DMS79 (cell line): ENCODE measurements at places on chromosomes 2 and 18.

DNA sequence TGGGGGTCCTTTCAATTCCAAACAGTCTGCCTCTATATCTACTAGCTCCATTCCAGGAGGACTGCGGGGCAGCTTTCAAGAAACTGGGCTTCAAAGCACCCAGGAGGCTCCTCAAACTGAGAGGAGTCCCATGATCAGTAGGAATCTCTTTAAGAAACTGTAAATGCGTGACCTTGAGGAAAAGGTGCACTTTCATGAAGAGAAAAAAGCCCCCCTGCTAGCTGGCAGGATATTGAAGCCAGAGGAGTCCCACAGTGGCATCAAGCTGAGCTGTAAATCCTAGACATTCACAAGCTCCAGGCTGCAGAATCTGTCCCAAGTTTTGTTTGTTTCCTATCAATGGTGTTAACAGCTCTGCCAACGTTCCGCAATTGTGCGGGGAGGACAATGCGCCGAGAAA lies 790.1 kb downstream of the SLC4A3 start:
- DNase-seq: no peak

GRCh38 chr2:43212216-43212835 lies 14.1 kb downstream of the ZFP36L2 start:
- DNase-seq: no peak

- no peak for DNase-seq
These were observed 132.1 kb downstream of the MBP start for GRCh38 chr18:77000527-77000926.

DNA sequence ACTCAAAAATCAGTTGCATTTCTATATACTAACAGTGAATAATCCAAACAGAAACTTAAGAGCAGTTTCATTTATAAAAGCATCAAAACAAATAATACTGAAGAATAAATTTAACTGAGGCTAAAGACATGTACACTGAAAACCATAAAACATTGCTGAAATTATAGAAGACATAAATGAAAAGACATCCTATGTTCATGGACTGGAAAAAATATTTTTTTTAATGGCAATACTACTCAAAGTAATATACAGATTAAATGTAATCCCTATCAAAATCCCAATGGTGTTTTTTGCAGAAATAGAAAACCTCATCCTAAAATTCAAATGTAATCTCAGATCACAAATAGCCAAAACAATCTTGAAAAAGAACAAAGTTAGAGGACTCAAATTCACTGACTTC lies 28.6 kb downstream of the ROCK1 start:
- DNase-seq: no peak

GRCh38 chr2:171185165-171185818 lies 24.6 kb upstream of the TLK1 start:
- DNase-seq: no peak

DNA sequence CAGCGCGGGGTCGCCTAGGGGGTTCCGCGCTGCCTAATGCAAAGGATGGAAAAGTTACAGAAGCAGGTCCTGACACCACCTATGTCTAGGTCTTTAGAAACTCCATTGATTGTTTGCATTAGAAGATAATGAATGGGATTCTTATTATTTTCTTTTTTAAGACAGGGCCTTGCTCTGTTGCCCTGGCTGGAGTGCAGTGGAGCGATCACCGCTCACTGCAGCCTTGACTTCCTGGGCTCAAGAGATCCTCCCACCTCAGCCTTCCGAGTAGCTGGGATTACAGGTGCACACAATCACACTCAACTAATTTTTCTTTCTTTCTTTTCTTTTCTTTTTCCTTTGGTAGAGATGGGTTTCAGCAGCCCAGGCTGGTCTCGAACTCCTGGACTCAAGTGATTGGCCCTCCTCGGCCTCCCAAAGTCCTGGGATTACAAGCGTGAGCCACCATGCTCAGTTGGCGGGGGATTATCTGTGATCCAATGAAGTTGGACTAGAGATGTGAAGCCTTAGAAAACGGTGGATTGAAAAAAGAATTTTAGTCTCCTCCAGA lies 761 bp upstream of the IDH1 start:
- DNase-seq: no peak

DNA sequence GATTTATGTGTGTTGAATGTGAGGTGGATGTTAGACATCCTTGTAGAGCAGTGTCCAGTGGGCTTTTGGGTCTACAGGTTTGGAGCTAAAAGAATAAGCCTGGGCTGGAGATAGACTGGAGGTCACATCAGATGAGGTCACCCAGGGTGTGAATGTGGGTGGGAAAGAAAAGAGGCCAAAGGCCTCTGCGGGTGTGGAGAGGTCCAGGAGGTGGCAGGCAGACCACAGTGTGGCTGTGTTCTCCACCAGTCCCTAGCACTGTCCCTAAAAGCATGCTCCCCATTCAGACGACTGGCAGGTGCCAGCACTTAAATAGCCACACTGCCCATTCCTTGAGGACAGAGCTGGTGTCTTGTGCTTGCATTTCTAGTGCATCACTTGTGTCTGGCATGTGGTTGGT lies 4.1 kb downstream of the ATG4B start:
- no peak for DNase-seq

DNA sequence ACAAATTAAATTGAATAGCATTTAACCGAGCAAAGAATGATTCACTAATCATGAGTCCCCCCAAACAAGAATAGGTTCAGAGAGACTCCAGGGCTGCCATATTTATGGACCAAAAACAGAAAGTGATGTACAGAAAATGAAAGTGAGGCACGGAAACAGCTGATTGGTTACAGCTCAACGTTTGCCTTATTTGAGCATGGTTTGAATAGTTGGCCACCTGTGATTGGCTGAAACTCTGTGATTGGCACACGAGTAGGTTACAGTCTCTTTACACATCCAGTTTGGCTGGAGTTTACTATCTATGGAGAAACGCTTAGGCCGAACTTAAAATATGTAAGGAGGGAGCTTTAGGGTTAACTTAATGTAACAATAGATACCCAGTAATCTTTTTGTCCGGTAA lies 27.0 kb upstream of the DPYSL5 start:
- DNase-seq: no peak

DNA sequence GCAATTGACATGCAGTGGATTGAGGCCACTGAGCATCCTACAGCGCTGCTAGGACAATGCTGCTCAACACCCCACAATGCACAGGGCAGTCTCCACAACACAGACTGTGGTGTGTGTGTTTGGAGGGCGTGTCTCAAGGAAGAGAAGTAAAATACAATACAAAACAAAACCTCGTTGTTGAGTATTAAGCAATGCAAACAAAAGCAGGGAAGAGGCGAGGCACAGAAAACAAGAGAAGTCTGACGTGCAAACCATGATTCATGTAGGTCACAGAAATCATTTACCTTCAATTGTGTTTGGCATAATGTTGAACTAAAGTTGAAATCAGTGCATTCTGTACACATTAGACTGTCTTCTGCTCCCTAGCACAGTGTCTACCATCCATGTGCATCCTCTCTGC lies 260.9 kb downstream of the PHLPP1 start:
- no peak for DNase-seq

DNA sequence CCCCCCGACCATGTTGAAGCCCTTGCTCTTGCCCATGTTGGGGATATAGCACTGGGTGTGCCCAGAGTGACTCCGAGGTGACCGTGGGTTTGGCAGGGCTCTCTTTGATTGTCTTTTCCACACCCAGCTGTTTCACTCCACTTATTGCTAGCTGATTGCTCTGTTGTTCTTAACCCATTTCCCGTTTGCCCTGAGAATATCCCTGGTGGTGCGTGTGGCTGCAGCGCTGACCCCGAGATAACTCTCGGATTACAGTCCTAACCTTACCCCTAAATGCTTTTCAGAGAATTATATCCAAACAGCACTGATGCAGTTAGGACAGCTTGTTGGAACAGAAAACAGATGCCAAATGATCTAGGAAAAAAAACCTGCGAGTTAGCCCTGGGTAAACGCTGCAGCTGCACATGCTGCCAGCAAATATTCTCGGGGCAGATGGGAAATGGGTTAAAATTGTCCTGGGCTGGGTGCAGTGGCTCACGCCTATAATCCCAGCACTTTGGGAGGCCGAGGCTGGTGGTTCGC lies 34.3 kb upstream of the SNORC start:
- DNase-seq: no peak

- no peak for DNase-seq
These were observed 245.7 kb downstream of the TNS1 start for GRCh38 chr2:217757108-217757463.

DNA sequence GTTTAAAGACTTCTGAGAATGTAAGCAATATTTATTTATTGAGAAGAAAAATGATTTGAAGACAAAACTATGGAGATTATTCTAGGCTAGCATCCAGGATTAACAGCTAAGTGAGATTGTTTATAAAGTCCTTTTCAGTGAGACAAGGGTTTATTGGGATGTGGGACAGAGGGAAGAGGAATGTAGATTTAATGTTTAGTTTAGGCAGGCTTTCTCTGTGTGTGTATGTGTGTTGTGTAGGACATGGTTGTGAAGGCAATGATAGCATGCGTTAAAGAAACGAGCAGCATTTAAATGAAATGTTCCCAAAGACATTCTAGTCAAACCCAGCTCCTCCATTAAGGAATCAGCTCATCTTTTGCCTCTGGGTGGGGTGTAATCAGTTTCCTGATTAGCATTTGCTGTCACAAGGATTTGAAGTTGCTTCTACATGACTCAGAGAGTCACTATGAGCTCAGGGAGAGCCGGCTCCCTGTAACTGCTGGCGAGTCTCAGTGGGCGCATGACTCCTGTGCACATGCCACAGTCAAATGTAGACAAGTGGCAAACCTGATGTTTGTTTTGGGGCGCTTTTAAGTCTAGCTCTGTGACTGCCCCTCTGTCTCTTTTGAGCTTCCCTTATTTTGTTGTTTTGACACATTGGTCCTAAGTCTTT lies 442.2 kb upstream of the CELF4 start:
- DNase-seq: no peak

DNA sequence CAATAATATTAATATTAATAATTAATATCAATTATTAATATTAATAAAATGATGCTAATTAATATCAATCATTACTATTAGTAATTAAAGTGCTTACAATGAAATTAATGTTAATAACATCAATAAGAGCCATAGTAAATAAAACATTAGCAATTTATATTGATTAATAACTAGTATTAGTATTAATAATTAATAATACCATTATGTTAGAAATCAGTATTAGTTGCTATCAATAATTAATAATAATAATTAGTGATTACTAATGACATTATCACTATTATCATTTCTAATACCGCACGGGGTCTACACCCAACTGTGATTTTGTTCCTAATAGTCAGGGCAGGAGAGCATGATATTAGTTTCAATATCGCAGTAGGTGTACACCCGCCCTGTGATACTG lies 22.8 kb upstream of the AQP4 start:
- DNase-seq: no peak
